CD4-positive, alpha-beta T cell treated with Interleukin-21 for 1 hour (primary cell): ENCODE measurements at places on chromosomes 3 and 15.

GRCh38 chr15:77064539-77065308 is 6.2 kb downstream of the TSPAN3 start:
- DNase-seq, result no peak

- DNase-seq, result no peak
Measured at GRCh38 chr3:118941236-118941635, 93.4 kb downstream of the IGSF11 start.

GRCh38 chr3:150129166-150129565 is 158.5 kb upstream of the PFN2 start:
- DNase-seq, result no peak

- DNase-seq, result peak; percentile 15
Measured at GRCh38 chr15:56468401-56468800, 3.5 kb upstream of the MNS1 start.

DNA sequence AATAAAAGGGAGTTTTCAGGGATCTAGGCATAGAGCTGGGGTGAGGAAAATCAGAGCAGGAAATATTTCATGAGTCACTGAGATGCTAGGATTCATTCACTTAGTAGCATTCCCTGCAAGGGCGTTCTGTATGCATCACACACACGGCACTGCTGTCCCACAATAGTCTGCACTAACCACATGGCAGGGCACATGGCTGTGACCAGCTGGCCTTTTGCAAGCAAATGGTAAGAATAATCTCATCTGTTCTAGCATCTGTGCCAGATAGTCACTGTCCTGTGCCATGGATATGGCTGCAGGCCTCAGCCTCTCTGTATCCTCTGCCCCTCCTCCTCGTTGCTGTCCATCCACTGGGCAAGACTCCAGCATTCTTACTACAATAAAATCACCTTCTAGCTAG is 37.8 kb downstream of the BOC start:
- DNase-seq, result no peak

GRCh38 chr15:25508369-25509002 is 69.7 kb upstream of the UBE3A start:
- DNase-seq, result peak; percentile 11

GRCh38 chr3:170759511-170760173 is 110.4 kb downstream of the RPL22L1 start:
- DNase-seq, result no peak

GRCh38 chr15:85974348-85974705 is 105.3 kb upstream of the AGBL1 start:
- DNase-seq, result no peak

DNA sequence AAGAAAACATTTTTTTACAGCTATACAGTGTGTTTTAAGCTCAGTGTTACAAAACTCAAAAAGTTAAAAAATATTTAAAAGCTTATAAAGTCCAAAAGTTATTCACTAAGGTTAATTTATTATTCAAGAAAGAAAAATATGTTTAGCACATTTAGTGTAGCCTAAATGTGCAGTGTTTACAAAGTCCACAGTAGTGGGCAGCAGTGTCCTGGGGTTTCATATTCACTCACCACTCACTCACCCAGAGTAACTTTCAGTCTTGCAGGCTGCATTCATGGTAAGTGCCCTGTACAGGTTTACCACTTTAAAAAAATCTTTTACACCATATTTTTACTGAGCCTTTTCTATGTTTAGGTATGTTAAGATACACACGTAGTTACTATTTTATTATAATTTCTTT is 300.2 kb upstream of the TRIM42 start:
- DNase-seq, result no peak

DNA sequence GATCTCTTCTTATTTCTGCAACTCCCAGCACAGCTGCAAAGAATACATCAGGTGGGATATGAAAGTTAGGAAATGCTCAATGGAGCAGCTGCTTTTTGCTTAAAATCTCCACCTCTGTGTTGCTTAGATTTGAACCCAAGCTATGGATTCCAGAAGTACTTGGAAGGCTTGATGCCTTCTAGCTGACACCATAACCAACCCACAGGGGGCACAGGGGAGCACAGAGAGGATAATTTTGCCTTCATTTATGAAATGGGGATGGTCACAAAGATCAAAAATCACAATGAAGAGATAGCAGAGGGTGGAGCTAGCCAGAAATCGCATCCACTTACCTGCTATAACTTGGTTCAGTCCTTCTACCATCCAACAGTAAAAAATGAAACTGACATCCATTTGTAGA is 75.7 kb downstream of the DUT start:
- DNase-seq, result no peak

- no peak for DNase-seq
Measured at GRCh38 chr3:131349454-131349853, 32.1 kb upstream of the NUDT16 start.

GRCh38 chr3:9211155-9211950 is 38.1 kb downstream of the SRGAP3 start:
- no peak for DNase-seq

DNA sequence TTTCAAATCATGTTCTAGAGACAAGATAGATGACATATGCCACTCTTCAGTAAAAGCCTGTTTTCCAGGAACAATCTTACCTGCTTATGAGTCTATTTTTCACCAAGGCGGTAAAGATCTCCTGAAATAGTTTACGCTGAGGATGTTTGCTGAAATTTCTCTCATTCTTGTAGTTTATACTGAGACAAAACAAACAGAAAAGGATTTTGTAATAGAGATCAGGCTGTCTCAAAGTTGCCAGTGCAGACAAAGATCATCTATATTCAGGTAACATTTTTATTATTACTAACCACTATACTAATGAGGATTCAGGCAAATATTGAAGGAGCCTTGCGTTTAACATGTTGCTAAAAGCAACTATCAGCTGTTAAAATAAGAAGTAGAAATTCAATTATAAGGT is 25.0 kb downstream of the NEK10 start:
- DNase-seq, result no peak

GRCh38 chr3:117903226-117903625 is 1131.4 kb downstream of the IGSF11 start:
- DNase-seq, result no peak

GRCh38 chr3:134425943-134426342 is 51.7 kb upstream of the AMOTL2 start:
- no peak for DNase-seq

GRCh38 chr3:129352650-129353588 is 74.2 kb downstream of the HMCES start:
- DNase-seq, result no peak

GRCh38 chr3:75232216-75232615 is 431.9 kb upstream of the FRG2C start:
- no peak for DNase-seq

DNA sequence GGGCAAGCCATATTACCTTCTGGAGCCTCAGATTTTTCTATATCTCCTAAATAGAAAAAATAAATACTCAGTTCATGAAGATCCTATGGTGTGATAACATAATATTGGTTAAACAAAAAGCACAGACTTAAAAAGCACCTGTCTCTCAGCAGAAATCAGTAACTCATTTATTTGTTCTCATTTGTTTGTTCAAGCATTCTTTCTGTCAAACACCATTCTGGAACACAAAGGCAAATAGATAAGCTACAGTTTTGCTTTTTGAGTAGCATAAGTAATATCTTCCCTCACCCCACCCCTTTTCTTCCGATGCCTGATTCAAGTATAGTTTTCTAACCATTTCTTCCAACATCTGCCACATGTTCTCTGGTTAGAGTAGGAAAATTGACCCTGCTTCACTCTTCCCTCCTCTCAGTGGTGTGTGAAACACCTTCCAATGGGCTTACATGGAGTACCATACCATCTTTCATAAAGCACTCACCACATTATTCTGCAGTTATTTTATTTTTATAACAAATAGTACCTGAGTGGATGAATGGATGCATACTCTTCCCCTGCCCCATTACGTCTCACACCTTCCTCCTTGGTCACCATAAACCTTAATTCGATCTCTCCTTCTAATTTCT is 8.4 kb upstream of the IL1RAP start:
- no peak for DNase-seq

- peak; percentile 68 for DNase-seq
Measured at GRCh38 chr15:60006203-60006862, 2.2 kb downstream of the FOXB1 start.

DNA sequence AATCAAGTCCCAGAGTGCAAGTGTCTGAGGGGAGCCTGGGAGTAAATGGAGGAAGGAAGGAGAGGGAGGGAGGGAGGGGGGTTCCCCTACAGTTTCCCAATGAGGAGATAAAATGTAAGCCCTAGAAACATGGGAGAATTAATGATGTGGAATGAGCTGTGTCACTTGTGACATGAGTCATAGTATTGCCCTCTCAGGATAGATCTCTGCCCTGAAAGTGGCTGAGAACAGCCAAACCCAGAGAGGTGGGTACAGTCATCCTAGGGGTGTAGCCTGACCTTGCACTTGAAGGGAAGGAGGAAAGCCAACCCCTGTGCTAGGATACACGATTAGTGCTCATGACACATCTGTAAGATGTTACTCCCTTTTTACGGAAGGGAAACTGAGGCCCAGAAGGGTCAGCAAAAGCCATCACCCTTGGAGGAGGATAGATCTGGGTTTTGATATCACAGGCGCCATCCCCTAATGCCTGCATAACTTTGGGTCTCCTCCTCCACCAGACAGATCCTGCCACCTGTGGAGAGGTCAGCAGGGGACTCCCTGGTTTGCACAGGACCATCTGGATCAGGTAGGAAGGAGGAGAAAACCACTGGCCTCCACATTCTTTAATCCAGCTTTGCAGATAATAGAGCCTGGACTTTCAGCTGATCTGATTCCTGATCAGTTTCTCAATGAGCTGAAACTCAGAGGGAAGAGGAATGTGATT is 23.1 kb upstream of the USP3 start:
- no peak for DNase-seq

- no peak for DNase-seq
Measured at GRCh38 chr3:136728918-136729317, 23.3 kb downstream of the STAG1 start.

- DNase-seq, result no peak
Measured at GRCh38 chr3:66428733-66429132, 72.1 kb downstream of the LRIG1 start.

- no peak for DNase-seq
Measured at GRCh38 chr3:118097660-118098059, 937.0 kb downstream of the IGSF11 start.

GRCh38 chr15:52137432-52138357 is 25.1 kb upstream of the BCL2L10 start:
- DNase-seq, result no peak

GRCh38 chr3:186225603-186226002 is 116.7 kb upstream of the ETV5 start:
- DNase-seq, result no peak

DNA sequence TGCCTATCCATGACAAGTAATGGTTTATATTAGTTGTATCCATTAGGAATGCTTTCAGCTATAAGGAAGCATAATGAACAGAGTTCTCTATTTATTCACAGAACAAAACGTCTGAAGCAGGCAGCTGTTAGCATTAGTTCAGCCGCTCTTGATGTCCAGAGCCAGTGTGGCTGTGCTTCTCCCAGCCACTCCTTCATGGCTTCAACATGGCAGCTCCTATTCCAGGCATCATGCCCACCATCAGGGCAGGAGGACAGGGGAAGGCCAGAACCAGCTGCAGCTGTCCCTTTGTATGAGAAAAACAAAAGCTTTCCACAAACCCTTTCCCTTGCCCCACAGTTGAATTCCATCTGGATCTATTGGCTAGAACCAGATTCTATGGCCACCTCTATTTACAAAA is 12.9 kb upstream of the SNRK start:
- DNase-seq, result no peak

DNA sequence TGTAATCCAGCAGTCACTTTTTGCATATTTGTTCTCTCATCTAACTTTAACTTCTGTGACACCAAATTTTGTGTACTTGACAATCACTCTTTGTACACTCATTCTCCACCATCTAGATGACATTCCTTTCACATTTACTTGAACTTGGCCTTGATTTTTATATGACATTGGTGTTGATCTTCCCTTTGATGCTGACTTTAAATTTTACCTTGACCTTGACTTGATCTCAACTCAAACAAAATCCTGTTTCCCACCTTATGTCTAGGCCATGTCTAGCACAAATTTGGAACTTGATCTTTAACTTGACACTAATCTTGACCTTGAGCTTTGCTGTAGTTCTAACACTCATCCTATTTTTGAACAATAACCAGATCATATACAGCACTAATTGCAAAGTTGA is 33.2 kb downstream of the ROPN1B start:
- DNase-seq, result no peak

GRCh38 chr3:128805772-128806171 is 73.6 kb upstream of the ACAD9 start:
- peak; percentile 23 for DNase-seq

GRCh38 chr3:10647376-10647775 is 142.0 kb upstream of the ATP2B2 start:
- DNase-seq, result no peak

- no peak for DNase-seq
Measured at GRCh38 chr3:56737006-56737405, 53.9 kb upstream of the TASOR start.

GRCh38 chr3:5425371-5425770 is 237.9 kb downstream of the EDEM1 start:
- no peak for DNase-seq

- DNase-seq, result no peak
Measured at GRCh38 chr3:24507776-24508422, 13.2 kb upstream of the THRB start.

DNA sequence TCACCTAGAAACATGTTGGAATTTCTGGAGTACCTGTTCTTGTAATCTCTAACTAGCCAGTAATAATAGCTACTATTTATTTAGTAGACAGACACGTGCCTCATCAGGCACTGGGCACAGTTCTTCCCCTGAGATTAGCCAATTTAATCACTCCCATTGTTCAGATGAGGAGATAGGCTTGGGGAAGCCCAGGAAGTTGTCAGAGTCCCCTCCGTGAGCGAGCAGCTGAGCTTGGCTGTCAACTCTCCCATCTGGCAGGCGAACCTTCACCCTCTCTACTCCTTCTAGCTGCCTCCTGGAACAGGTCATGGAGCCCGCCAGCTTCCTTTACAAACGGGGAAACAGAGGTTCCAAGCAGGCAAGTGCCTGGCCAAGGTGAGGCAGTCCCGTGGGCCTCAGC is 31.1 kb upstream of the FGD5 start:
- no peak for DNase-seq

- no peak for DNase-seq
Measured at GRCh38 chr15:83764201-83764838, 110.4 kb downstream of the ADAMTSL3 start.

DNA sequence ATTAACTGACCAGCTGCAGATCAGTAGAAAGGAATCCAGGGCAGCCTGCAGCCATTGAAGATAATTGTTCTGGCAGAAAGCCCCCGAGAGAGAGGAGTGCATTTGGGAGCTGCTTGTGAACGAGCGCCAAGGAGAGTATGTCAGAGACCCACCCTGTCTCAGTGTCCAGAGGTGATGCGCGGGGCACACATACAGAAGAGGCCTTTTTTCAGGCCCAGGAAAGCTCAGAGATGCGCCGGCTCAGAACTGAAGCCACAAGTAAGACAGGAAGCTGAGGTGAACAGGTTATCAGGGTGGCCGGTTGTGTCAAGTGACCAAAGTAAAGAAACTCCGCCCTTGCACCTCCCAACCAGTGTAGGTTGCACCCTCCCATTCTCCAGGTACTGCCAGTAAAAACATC is 59.8 kb upstream of the HEG1 start:
- no peak for DNase-seq
